Left renal pelvis (tissue), 4 donors: ENCODE measurements at places on chromosomes 7 and 10. TPM values are rescaled to one million over a fixed set of nuclear protein-coding genes. Genes with fewer than 3 reads are reported as not detected.

DNA sequence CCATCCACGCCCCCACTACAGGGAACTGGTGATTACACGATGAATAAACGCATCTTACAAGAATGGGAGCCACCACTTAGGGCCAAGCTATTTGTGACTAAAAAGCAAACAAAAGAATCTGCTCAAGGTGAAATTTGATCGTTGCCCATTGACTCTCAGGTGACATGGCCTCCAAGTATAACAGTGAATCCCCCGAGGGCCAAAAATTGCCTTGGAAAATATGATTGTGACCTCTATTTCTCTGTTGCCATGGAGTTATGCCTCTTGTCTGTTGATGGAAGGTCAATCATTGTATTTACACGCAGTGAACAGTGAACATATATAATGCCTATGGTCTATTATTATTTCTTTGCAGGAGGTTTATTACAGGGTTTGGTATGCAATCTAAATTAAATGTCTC is 282.3 kb downstream of the KLF6 start:
- no peak for DNase-seq

Gene EZH2
- polyA plus RNA-seq, result 48.5 TPM

DNA sequence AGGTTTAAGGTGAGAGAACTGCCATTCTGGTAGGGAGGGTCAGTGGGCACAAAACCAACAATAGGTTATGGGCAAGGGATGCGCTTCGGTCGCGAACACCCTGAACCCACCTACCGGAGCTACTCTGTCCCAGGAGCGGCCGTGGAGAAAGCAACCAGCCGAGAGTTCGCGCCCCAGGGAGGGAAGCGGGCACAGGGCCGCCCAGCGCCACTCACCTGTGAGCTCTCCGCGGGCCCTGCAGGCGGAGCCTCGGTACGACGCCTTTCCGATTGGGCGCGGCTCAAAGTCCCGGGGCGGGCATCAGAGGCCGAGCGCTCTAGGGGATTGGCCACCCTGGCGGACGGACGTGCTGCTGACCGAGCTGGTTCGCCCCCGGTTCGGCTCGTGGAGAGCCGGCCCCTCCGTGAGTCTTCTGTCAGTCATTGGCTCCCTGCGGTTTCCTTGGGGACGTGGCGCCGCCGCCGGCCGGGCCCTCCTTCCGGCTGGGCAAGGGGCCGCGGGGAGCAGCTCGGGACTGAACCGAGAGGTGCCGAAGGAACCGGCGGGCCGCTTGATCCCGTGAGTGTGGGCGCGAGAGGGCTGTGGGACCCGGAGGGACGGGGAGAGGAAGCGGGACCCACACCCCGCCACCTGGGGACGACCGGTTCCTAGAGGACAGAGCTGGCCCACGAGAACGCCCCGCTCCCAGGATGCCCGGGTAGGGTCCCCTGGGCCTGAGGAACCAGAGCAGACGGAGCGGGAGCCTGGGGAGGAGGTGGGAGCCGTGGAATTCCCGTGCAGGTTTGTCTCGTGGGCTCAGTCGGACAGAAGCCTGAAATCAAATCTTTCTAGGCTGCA is at the start of gene ENTPD7:
Gene ENTPD7 (plus strand): TSS at position 479 of the 837 bp plus-strand sequence. CDS start 448 bp downstream, outside the sequence.
- DNase-seq, result peak; percentile 88

DNA sequence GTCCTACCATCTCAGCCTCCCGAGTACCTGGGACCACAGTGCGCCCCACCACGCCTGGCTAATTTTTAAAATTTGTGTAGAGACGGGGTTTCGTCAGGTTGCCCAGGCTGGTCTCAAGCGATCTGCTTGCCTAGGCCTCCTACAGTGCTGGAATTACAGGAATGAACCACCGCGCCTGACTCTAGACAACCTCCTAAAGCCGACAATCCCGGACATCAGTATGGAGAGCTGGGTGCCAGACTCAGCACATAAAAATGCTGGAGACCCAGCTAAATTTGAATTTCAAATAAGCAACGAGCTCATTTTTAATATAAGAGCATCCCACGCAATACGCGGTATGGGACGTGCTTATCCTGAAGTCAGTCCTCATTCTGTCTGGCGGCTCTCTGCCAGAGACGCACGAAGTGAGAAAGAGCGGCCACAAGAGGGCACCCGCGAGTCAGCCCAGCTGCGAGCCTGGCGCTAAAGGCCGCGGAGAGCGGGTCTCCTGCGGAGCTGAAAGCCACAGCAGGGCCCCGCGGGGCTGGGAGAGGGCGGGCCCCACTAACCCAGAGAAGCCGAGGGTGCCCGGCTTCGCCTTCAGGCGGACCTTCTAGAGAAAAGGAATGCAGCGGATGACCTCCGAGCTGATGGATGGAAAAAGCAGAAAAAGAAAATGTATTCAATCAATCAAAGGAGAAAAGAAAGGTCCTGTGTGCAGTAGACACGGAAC is 7.0 kb downstream of the CALY start:
- DNase-seq, result peak; percentile 72

- no peak for DNase-seq
These were observed 3.6 kb upstream of the STEAP2 start for GRCh38 chr7:90207956-90208355.

- DNase-seq, result no peak
These were observed 70.0 kb downstream of the ARL4A start for GRCh38 chr7:12757443-12757842.

GRCh38 chr10:124550293-124551034 is 88.8 kb downstream of the LHPP start:
- no peak for DNase-seq

GRCh38 chr7:71414490-71414889 is 282.5 kb downstream of the GALNT17 start:
- no peak for DNase-seq

DNA sequence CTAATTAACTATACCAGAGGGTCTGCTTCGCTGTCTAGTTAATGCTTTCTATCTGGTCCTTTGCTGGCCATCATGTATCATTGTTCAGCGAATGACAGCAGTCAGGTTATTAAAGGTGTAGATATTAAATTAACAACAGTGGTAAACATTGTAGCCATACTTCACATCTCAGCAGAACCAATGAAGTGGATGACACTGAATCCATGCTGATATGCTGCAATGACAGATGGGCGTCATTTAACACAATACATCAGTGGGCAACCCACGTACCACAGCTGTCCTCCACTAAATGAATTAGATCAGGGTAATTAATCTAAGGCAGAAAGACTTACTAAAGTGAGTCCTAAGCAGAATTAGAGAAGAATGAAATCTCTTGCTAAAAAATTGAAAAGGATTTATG is 767.2 kb downstream of the NXPH1 start:
- no peak for DNase-seq

DNA sequence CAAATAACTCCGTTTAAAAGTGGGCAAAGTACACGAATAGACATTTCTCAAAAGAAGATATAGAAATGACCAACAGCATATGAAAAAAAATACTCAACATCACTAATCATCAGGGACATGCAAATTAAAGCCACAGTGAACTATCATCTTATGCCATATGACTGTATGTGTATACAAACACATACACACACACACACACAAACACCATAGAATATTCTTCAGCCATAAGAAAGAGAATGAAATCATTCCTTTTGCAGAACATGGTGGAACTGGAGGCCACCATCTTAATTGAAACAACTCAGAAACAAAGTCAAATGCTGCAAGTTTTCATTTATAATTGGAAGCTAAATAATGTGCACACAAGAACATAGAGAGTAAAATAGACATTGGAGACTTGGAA is 1019.4 kb downstream of the KCNMA1 start:
- DNase-seq, result no peak

DNA sequence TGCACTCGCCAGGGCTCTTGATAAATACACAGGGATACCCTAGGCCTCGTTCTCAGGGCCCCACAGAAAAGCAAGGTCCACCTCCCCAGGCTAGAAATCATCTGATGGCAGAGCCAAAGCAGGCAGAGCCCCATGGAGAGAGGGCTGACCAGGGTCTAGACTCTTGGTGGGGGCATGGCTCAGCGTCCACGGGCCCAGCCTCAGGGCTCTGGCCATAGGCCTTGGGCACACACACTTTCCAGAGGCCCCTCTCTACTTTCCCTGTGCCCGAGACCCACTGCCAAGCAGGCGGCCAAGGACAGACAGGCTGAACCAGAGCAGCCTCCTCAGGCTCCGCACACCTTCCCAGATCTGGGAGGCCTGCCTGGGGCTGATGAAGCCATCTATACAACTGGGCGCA is 64.8 kb downstream of the FAM53B start:
- DNase-seq, result no peak

- no peak for DNase-seq
These were observed 4.1 kb downstream of the FHIP2A start for GRCh38 chr10:114825513-114826253.

Gene SLC18A3
- polyA plus RNA-seq, result not detected

DNA sequence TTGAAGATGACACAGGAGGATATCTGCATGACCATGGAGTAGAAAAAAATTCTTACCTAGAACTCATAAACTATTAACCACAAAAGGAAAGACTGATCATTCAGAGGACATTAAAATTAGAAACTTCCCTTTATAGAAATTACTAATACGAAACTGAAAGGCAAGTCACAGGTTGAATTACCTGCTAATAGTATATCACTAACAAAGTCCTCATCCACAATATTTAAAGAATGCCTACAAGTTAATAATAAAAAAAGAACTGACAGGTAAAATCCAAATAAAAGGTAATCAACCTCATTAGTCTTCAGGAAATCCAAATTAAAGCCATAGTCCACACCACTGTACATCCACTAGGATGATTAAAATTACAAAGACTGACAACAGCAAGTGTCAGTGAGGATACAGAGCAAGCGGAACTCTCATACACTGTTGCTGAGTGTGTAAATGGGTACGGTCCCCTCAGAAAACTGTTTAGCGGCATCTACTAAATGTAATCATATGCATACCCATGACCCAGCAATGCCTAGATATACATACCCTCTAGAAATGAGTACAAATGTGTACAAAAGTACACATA is 71.2 kb downstream of the ARHGAP21 start:
- DNase-seq, result no peak

DNA sequence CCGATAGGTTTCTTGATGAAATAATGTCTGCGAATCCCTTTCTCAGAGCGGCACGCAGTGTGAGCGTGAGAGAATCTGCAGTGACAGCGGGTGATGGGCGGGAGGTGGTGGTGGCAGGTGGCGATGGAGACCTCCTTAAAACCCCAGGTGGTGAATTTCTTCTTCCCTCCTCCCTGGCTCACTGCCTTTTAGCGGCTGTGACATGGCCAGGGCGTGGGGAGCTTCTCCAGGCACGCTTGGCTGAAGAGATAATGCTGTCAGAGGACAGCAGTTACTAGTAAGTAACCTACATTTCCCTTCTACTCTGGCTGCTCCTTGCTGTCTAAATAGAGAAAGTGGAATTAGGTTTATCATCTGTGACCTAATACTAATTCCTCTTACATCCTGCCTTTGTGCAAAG is 141.4 kb upstream of the INSYN2A start:
- no peak for DNase-seq

DNA sequence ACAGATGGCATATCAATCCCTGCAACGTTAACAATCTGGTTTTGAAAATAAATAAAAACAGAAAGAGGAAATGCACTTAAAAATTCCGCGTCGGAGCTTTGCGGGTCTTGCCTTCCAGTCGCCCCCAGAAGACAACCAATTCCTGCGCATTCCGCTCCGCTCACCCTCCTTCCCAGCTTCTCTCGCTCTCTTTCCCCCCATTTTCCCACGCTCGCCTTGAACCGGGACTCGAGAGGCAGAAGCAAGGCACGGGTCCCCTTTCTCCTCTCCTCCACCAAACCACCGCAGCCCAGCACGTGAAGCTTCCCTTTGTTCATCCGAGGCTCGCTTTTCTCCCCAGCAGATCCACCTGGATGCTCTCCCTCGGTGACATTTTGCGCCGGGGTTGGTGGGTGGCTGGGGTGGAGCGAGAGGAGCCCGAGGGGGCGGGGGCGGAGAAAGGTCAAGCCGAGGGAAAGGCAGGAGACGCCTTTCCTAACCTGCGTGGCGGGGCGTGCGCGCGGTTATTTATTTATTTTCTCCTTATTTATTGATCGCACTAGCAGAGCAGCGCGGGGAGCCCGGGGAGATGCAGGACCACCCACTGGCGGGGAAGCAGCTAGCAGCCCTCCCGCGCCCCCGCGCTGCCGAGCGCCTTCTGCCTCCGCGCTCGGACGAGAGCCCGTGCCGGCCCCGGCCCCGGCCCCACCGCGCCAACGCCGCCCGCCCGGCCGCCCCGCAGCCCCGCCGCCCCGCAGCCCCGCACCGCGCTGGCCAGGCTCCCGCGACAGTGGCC is at the start of gene KCND2:
Gene KCND2 (plus strand): TSS at position 475 of the 775 bp plus-strand sequence.
- peak; percentile 1 for DNase-seq

Gene ADCY1
- 2.8 TPM for polyA plus RNA-seq

Gene PNLIPRP1
- 0.24 TPM for polyA plus RNA-seq

DNA sequence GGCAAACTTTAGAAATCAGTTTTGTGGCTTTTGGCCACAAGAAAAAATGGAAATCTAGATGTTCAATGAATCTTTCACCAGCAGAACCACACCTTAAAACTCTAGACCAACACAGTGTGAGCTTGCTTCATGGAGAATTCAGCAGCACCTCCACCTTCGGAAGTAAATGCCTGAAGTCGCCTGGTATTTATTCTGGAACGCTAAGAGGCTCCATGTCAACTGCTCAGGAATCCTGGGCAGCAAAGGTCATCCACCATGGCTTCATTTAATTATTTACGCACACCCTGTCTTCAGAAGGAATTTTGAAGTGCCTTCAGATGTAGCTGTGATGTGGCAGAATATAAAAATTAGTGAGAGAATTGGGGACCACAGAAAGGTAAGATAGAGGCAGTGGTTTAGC is 167.7 kb downstream of the GFRA1 start:
- no peak for DNase-seq

DNA sequence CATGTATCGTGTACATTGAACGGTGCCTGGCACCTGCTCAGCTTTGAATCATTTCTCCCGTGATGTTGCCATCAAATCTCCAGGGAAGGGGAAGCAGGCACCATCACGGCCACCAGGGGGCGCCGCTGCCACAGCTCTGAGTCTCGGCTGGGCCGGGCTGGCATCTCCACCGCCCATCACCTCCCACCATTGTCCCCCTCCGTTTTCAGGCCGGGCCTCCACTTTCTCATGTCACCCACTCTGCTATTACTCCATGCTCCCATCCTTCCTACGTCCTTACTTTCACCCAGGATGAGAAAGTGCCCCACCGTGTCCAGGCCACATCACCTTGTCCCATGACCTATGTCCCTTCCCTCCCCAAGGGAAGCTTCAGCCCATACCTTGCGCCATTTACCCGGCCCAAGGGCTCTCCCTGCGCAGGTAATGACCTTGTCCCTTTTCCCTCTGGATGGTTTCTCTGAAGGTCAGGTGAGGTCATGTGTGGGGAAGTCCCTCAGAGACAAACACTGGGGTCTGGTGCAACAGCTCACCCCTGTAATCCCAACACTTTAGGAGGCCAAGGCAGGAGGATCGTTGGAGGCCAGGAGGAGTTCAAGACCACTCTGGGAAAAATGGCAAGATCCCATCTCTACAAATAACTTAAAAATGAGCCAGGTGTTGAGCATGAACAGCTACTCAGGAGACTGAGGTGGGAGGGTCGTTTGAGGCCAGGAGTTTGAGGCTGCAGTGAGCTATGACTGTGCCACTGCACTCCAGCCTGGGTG is 31.8 kb upstream of the OCM2 start:
- DNase-seq, result no peak

- no peak for DNase-seq
These were observed 44.6 kb downstream of the WDR37 start for GRCh38 chr10:1100691-1101368.
